ENCODE measurements at places on chromosomes 7 and 10.

- no peak for DNase-seq
Measured at GRCh38 chr10:5297466-5297865, 67.3 kb upstream of the UCN3 start.

DNA sequence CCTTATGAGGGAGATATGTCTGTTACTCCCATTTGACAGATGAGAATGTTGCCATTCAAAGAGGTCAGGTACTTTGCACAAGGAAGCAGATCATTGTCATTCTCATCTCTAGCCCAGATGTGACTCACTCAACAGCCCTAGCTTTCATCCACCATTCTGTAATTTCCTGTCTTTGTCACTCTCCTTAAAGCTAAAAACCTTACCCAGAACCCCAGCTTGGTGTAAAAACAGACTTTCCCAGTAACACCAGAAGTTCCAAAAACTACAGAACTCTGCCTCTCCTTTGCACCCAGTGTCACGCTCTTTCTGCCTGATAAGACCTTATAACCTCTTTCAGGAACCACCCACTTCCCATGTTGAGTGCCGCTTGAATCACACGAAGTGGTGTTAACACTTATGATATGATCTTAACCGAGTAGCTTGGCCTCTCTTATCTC, 89.1 kb upstream of the SP4 start:
- no peak for DNase-seq

GRCh38 chr7:137519181-137519691, 175.7 kb upstream of the PTN start:
- DNase-seq = no peak

DNA sequence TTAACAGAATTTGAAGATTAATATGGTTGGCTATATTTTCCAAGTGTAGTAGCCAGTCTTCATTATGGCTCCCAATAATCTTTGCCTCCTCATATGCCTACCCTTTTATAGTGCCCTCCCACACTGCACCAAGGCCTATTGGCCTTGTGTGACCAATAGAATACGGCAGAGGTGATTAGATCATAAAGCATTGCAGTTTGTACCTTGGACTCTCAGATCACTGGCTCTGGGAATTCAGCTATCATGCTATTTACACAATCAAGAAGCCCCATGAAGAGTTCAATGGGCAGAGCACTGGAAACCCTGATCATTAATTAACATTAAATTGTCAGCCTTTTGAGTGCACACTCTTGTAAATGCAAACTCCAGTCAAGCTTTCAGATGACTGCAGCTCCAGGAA, 154.5 kb upstream of the MAGI2 start:
- DNase-seq = no peak

Measured in C1 segment of cervical spinal cord (tissue), 14 donors.